ENCODE measurements at places on chromosomes 11 and 22. TPM values are rescaled to one million over a fixed set of nuclear protein-coding genes. Genes with fewer than 3 reads are reported as not detected.

DNA sequence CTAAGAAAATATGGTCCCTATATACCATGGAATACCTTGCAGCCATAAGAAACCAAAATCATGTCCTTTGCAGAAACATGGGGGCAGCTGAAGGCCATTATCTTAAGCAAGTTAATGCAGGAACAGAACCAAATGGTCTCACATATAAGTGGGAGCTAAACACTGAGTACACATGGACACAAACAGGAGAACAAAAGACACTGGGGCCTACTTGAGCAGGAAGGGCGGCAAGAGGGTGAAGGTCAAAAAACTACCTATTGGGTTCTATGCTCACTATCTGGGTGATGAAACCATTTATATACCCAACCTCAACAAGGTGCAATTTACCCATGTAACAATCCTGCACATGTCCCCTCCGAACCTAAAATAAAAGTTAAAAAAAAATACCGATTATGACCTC is 22.5 kb downstream of the GAS2 start:
- DNase-seq: no peak

- DNase-seq: peak; percentile 61
Measured at GRCh38 chr22:27581688-27582087, 219.9 kb downstream of the MN1 start.

GRCh38 chr11:76234021-76234415 is 27.7 kb upstream of the WNT11 start:
- peak; percentile 18 for DNase-seq

Gene NAALAD2
- 0.55 TPM for total RNA-seq

Gene C22orf42
- not detected for total RNA-seq

DNA sequence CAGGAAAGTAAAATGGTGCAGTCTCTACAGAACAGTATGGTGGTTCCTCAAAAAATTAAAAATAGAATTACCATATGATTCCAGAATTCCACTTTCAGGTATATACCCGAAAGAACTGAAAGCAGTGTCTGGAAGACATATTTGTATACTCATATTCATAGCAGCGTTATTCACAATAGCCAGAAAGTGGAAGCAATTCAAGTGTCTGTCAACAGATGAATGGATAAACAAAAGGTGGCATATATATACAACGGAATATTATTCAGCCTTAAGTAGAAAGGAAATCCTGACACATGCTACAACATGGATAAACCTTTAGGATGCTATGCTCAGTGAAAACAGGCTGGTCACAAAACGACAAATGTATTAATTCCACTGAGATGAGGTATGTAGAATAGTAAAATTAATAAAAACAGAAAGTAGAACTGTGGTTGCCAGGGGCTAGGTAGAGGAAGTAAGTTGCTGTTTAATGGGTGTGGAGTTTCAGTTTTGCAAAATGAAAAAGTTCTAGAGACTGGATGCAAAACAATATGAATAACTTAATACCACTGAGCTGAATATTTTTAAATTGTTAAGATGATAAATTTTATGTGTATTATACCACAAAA is 14.5 kb downstream of the SAA1 start:
- DNase-seq: no peak

- DNase-seq: no peak
Measured at GRCh38 chr11:110971140-110971539, 258.9 kb upstream of the ARHGAP20 start.

GRCh38 chr11:117092951-117093590 is 5.2 kb downstream of the SIK3 start:
- no peak for DNase-seq

DNA sequence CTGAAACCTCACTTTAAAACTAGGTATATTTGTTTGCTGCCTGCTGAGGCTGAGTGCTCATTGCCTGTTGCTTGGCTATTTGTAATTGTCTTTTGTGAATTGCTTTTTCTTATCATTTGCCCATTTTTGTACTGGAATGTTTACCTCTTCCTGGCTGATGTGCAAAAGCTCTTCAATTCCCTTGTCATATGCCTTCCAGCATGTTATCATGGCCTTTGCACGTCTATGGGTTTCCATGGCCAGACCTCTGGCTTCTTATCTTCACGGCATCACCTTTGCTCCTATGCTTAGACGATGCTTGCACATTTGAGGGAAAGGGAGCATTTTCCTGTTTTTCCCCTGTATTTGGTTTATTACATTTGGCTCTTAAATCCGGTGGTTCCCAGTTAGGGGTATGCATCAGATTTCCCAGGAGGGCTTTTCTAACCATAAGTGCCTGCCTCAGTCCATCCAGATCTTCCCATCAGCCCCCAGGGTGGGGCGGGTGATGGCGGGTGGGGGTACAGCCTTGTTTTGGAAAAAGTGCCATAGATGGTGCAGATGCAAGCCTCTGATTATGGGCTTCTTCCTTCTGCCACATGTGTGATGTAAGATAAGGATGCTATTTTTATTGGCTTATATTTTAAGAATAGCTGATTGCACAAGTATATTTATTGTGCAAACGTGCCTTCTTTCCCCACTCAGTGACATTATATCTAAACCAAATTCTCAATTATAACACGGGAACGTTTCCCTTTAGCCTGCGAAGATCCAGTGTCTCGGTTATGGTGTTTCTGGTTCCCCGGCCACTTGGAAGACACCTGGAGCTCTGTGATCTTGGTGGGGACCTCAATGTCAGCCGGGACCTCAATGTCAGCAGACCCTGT is 70.6 kb upstream of the SEPTIN5 start:
- DNase-seq: no peak

Gene SERHL2
- total RNA-seq: not detected

GRCh38 chr11:59053387-59053786 is 32.7 kb upstream of the GLYATL1B start:
- peak; percentile 74 for DNase-seq

Gene TRIM34
- 9.8 TPM for total RNA-seq

Gene MEI1
- 1.1 TPM for total RNA-seq

GRCh38 chr11:104000798-104001197 is 35.6 kb upstream of the DDI1 start:
- DNase-seq: no peak

DNA sequence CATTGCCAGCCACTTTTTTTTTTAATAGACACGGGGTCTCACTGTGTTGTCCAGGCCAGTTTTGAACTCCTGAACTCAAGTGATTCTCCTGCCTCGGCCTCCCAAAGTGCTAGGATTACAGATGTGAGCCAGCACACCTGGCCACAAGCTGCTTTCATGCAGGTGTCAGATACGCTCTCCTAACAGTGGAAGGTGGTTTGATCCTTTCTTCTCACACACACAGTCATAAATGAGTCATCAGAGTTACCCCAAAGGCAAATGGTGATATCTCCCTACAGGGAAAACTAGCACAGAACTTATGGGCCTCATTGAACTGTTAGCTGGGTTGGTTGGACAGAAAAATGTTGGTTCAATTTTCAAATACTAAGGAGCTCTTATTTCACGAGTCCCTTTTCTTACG is 38.2 kb upstream of the UBASH3B start:
- no peak for DNase-seq

Gene UCP3
- 1.3 TPM for total RNA-seq

Gene CSF2RB
- total RNA-seq: 2.7 TPM

Gene OLFML1
- not detected for total RNA-seq

DNA sequence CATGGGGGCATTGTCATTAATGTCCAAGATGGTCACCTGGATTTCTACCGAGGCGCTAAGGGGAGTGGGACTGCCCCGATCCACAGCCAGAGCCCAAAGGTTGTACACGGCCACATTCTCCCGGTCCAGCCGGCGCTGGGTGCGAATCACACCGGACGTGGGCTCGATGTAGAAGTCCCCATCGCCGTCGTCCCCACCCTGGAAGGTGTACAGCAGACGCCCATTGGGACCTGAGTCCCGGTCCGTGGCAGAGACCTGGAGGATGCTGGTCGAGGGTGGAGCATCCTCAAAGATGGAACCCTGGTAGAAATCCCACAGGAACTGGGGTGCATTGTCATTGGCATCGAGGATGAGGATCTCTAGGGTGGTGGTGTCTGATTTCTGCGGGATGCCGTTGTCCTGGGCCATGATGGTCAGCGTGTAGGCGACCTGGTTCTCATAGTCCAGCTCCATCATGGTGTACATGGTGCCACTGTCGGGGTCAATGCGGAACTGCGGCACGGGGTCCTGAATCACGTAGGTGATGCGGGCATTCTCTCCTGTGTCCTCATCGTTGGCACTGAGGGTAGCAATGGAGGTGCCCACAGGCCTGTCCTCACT is 3.1 kb downstream of the CELSR1 start:
- no peak for DNase-seq

DNA sequence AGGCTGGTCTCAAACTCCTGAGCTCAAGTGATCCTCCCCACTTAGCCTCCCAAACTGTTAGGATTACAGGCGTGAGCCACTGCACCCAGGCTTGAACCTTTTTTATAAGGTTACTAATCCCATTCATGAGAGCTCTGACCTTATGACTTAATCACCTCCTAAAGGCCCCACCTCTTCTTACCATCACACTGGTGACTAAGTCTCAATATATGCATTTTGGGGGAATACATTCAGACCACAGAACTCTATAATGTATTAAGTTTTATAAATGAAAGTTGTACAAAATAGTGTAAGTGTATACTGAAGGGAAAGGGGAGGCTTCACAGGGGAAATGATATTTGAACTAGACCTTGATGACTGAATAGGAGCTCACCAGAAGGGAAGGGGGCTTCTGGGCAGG is 28.4 kb upstream of the RBFOX2 start:
- DNase-seq: no peak

DNA sequence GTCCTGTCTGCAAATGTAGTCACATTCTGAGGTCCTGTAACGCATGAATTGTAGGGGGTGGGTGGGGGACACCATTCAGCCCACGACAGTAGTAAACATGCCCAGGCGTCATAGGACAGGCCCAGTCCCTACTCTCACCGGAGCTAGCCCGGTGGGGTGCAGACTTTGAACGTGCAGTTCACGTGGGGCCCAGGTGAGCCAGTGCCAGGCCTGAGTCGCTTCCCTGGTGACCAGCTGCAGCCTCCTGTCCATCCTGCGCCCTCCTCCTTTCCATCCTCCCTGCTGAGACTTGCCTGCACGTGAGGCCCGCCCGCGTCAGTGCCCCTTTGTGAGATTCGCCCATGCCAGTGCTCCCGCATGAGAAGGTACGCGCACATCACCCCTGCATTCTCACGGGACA is 116.8 kb downstream of the WNT7B start:
- no peak for DNase-seq

- no peak for DNase-seq
Measured at GRCh38 chr11:69148377-69148762, 7.4 kb upstream of the SMIM38 start.

- DNase-seq: no peak
Measured at GRCh38 chr11:28539239-28540030, 431.2 kb downstream of the METTL15 start.

Gene RIMBP3C
- total RNA-seq: not detected

Gene XKR3
- not detected for total RNA-seq

Gene MYRF
- 2.0 TPM for total RNA-seq

- peak; percentile 70 for DNase-seq
Measured at GRCh38 chr11:120198787-120199469, 11.9 kb upstream of the OAF start.

GRCh38 chr22:17266251-17266971 is 47.2 kb upstream of the ADA2 start:
- peak; percentile 76 for DNase-seq

Gene RNF214
- 11.1 TPM for total RNA-seq

DNA sequence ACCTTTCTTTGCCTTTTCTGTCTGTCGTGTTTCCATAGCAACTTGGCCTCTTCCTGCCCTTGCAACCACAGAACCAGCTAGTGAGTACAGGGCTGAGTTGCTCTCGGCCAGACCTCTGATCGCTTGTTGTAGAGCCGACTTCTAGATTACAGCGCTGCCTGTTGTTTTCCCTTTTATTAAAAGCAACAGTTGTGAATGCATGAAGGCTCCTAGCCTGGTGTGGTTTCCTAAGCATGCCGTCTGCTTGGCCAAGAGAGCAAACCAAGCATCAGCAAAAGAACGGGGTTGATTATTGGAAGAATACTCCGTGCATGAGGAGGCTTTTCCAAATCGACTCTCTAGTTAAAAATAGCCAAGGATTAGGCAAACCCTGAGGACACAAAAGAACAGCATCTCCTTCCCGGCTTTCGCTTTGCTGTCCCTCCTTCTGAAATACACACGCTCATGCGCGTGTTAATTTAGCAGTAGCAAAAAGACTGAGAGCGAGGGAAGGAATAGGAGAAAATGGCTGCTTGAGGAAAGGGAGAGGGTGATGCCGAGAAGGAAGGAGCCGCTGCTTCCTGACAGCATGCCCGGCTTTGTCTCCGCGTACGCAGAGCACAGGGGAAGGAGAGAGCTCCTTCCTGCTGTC is 71.5 kb upstream of the TTC12 start:
- DNase-seq: no peak

Gene INS
- not detected for total RNA-seq

DNA sequence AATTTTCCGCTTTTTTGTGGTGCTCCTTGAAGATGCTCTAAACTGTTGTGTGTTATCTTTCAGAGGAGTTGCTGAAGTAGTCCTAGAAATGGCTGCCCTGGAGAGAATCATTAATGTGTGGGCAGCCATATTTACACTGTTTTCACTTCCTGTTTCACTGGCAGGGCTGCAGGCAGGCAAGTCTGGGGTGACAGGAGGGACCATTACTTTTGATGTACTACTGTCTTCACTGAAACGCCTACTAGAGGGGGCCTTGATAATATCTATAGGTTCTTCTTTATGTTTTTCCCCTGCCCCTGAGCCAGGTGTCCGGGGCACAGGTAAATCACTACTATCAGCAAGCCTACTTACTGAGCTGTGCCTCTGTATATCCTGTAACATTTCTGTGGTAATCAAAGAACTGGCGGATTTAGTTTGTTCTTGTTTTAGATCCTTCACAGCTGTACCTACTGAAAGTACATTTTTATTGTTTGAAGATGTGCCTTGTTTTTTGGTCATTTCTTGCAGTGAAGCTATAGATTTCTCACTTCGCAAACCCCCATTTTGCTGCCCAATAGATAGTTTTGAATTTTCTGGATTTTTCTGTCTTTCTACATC is 39.7 kb downstream of the ACAT1 start:
- DNase-seq: no peak

Gene PDGFD
- total RNA-seq: not detected

Gene FOLR2
- 16.1 TPM for total RNA-seq

GRCh38 chr11:131109257-131109656 is 193.0 kb upstream of the SNX19 start:
- no peak for DNase-seq

DNA sequence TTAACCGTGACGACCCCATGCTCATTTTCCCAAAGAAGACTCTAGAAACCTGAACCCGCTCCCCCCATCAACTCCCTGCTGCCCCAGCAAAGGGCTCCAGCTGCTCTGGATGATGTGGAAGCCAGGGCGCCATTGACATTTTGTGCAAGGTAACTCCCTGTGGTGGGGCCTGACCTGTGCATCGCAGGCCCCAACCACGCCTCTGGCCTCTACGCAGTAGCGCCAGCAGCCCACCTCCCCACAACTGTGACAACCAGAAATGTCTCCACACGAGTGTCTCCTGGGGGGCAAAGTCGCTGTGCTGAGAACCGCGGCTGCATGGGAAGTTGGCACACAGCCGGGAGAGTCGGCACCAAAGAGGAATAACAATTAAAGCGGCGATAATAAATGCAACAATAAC is 86.9 kb upstream of the PRR5 start:
- DNase-seq: no peak

Gene CABP7
- total RNA-seq: not detected

Gene TMEM121B
- total RNA-seq: not detected

- no peak for DNase-seq
Measured at GRCh38 chr11:26994631-26995095, 751 bp downstream of the FIBIN start.
